ENCODE measurements at places on chromosomes 16 and 17.

DNA sequence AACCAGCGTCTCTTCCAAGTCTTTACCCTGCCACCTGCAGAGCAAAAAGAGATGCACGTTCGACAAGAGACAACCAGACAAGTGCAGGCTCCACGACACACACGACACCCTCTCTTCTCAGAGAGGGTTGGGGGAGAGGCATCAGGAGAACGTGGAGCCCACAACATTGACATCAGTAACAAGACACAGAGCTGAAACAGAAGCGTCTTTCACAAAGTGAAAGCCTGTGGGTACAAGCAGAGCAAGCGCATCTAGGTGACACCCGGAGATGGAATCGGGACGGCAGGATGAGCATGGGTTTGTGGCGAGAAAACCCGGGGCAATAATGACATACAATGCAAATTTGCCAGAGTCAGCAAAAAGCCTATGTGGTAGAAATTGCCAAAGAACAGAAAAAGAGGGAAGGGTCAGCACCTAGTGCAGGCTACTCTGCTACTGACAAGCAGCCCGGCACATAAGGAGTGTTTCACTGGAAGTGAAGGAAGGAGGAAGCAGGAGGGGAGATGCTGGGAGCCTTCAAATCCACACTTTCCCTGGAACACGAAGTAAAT lies 89.5 kb downstream of the CYTH1 start:
- DNase-seq = no peak

GRCh38 chr17:77708049-77708448 lies 250.5 kb upstream of the TNRC6C start:
- no peak for DNase-seq

- no peak for DNase-seq
Observed at GRCh38 chr17:50175035-50175807, 9.4 kb downstream of the SGCA start.

GRCh38 chr17:68749349-68750207 lies 148.4 kb upstream of the FAM20A start:
- DNase-seq = no peak

DNA sequence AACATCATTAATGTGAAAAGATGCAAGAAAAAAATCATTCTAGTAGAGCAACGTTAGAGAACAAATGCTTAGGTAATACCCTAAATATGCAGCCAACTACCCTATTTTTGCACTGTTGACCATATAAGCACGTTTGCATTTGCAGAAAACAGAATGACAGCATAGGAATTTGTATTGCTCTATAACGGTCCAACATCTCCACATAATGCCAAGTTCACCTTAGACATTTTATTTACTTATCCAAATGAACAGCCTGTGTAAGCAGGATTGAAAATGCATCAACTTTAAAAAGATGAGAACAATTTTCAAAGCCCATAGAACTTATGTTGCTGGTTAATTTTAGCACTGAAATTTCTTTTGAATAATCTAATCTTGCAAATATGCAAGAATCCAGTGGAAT lies 19.1 kb upstream of the RSL1D1 start:
- no peak for DNase-seq

- DNase-seq = no peak
Observed at GRCh38 chr17:42113293-42114069, 967 bp upstream of the DHX58 start.

DNA sequence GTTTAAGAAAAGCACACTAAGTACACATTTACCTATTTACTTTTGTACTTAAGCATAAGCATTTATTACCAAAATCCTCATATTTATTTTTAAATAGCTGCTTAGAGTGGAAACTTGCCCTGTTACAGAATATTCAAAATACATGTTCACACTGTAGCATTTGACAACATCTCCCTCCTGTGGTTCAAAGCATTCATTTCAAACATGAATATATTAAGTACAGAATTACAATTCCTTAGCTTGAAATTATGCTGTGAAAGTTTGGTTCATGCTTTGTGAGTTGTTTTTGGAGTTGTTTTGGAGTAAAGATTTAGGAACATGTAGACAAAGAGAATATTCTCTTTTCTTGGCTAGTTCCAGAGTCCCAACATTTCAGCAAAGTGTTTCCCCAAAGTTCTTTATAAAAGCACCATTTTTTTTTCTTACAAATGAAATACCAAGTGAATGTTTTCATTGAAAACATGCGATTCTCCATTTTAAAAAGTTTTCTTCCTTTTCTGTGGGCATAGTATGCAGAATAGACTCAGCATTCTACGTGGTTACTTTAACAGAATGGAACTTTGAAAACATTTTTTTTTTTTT lies 33.2 kb downstream of the TUBD1 start:
- peak; percentile 62 for DNase-seq

DNA sequence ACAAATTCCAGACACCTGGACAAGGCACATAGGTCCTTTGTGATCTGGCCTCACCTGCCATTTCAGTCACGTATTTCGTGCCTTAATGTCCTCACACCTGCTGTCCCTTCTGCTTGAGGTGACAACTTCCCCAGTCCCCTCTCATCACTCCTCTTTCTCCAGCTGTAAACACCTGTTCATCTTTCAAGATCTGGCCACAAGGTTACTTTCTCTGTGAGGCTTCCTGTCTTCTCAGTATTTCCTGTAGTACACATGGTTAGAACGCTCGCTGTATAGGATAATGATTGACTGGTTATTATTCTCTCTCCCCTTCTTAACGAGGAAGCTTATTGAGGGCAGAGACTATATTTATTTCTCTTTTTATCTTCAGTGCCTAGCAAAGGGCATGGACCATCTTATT lies 74.5 kb upstream of the PMFBP1 start:
- DNase-seq = no peak

- no peak for DNase-seq
Observed at GRCh38 chr17:39219647-39220154, 6.0 kb downstream of the STAC2 start.
